Activated CD8-positive, alpha-beta T cell treated with anti-CD3 and anti-CD28 coated beads, Interleukin-2, amount 10 ng/mL, durations not matched to agents 7 days and 5 days (primary cell): ENCODE measurements at places on chromosomes 6 and 20.

GRCh38 chr6:40598516-40598915, 11.4 kb upstream of the LRFN2 start:
- no peaks in the 10 kb centered on the region for H3K4me1 ChIP-seq
- no peak for DNase-seq
- no peak overlapping the region for H3K4me3 ChIP-seq
- peaks cover 28% of the 10 kb centered on the region for H3K27me3 ChIP-seq
- no peak overlapping the region for H3K27ac ChIP-seq

DNA sequence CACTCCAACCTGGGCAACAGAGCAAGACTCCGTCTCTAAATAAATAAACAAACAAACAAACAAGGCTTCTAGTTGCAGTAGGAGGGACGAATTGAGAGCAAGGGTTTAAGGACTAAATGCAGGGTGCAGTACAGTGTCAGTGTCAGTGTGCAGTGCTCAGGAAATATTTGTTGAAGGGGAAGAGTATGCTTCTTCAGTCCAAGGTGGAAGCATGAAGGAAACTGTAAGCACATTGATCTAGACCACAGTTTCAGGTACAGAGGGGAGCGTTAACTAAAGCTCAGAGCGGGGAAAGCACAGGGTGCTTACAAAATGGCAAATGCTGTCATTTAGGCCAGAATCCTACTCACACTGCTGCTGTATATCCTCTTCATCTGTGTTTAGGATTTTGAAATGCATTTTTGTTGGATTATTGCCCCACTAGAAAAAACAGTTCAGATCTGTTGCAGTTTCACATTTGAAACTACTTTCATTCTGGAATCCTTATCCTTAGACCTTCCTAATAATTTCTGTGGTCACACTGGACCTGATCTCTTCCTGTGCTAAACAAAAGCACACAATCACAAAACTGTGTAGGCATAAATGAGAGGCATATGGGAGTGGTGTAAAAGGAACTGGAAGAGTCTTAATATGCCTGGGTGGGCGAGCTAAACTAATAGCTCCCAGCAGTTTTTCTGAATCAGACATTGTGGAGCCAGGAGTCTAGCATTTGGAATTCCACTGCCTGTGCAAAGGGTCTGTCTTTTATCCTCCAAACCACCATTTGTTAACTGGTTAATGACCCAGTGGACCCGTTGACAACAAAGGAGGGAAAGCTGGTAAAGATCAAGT, 41.4 kb downstream of the CBFA2T2 start:
- no peaks in the 10 kb centered on the region for H3K27me3 ChIP-seq
- no peaks in the 10 kb centered on the region for H3K36me3 ChIP-seq

GRCh38 chr20:44642203-44643153, 9.0 kb downstream of the ADA start:
- no peaks in the 10 kb centered on the region for H3K27me3 ChIP-seq
- DNase-seq = peak; percentile 59
- peak overlapping the region; percentile 99 for H3K27ac ChIP-seq
- peak overlapping the region; percentile 57 for H3K4me3 ChIP-seq
- H3K4me1 ChIP-seq = peaks cover 77% of the 10 kb centered on the region

- H3K4me1 ChIP-seq = no peaks in the 10 kb centered on the region
- no peak for DNase-seq
- H3K36me3 ChIP-seq = no peaks in the 10 kb centered on the region
- H3K27me3 ChIP-seq = peaks cover 6% of the 10 kb centered on the region
Measured at GRCh38 chr6:7813704-7814103, 87.8 kb downstream of the BMP6 start.

DNA sequence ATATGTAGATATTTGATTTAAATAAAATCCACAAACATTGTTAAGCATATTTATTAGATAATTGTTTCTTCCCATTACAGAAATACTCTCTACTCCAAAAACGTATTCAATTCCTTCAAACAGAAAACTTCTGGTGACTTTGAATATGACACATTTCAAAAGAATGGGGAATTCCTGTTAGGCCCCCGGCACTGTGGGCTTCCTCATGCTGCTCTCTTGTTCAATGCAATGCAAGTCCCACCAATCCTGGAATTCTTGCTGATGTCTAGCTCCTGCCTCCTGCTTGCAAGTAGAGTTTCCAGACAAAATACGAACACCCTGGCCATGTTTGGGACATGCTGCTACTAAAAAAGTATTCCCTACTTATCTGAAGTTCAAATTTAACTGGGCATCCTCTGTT, 544.1 kb downstream of the QKI start:
- no peaks in the 10 kb centered on the region for H3K36me3 ChIP-seq
- H3K27me3 ChIP-seq = peaks cover 12% of the 10 kb centered on the region
- DNase-seq = no peak
- H3K4me1 ChIP-seq = no peaks in the 10 kb centered on the region
- no peak overlapping the region for H3K27ac ChIP-seq

- H3K27ac ChIP-seq = no peak overlapping the region
- H3K4me1 ChIP-seq = no peaks in the 10 kb centered on the region
- H3K27me3 ChIP-seq = no peaks in the 10 kb centered on the region
- no peaks in the 10 kb centered on the region for H3K36me3 ChIP-seq
Measured at GRCh38 chr6:2102966-2103365, 142.4 kb downstream of the GMDS start.

DNA sequence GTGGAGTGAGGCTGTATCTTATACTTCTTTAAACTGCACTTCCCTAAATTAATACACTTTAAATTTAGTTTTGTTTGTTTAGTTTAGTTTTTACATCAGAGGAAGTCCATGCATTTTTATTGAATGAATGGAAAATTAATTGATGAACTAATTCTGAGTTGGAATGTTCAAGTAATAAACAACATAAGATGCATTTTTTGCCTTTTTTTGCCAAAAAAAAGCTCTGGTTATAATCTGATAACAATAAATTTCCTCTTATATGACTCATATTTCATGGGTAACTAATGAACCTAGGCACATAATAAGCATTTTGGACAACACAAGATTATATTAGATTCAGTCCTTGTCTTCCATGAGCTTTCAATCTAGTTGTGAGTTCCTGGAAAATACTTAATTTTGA, 323.1 kb downstream of the CENPW start:
- H3K36me3 ChIP-seq = no peaks in the 10 kb centered on the region
- no peak overlapping the region for H3K27ac ChIP-seq
- no peak overlapping the region for H3K4me3 ChIP-seq
- DNase-seq = no peak

GRCh38 chr6:41446907-41447545, 99.2 kb upstream of the FOXP4 start:
- no peak overlapping the region for H3K4me3 ChIP-seq
- peaks cover 40% of the 10 kb centered on the region for H3K27me3 ChIP-seq
- no peak for DNase-seq
- H3K27ac ChIP-seq = no peak overlapping the region
- peaks cover 7% of the 10 kb centered on the region for H3K4me1 ChIP-seq

GRCh38 chr20:62319346-62319909, 16.6 kb downstream of the ADRM1 start:
- no peaks in the 10 kb centered on the region for H3K36me3 ChIP-seq
- H3K27ac ChIP-seq = no peak overlapping the region
- no peaks in the 10 kb centered on the region for H3K27me3 ChIP-seq
- no peak overlapping the region for H3K4me3 ChIP-seq
- H3K4me1 ChIP-seq = no peaks in the 10 kb centered on the region

DNA sequence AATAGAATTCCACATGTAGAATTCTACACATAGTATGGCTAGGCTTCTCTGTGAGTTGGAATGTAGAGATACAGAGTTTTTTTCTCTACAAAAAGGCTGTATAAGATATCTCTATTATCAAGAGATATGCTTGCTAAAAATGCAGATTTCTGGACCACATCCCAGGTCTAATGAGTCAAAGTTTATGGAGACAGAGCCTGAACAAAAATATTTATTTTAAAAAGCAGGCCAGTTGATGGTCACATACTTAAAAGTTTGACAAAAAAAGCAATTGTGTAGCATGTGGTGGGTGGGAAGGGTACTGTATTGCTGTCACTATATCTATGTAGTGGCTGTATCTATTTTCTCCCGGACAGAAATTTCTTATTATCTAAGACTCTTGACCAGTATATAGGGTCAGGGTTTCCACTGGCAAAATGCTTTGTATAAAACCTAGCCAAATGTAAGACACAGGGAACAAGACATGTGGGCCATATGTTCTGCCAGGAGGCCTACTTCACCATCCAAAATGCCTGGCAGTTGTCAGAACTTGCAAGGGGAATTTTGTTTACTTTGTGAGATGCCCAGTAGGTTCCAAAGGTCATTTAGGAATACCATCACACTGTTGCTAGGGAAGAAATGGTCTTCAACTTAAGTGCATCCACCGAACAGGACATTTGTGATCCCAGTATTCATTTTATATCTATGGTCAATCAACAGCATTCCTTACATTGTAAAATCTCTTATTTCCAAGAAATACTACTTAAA, 60.6 kb downstream of the SHPRH start:
- peaks cover 8% of the 10 kb centered on the region for H3K4me1 ChIP-seq
- no peak for DNase-seq
- H3K4me3 ChIP-seq = no peak overlapping the region
- no peak overlapping the region for H3K27ac ChIP-seq
- H3K36me3 ChIP-seq = peaks cover 41% of the 10 kb centered on the region

GRCh38 chr6:153214436-153214835, 83.4 kb upstream of the RGS17 start:
- H3K4me3 ChIP-seq = no peak overlapping the region
- no peaks in the 10 kb centered on the region for H3K36me3 ChIP-seq
- no peak overlapping the region for H3K27ac ChIP-seq
- no peaks in the 10 kb centered on the region for H3K27me3 ChIP-seq
- no peak for DNase-seq
